Stimulated activated CD4-positive, alpha-beta T cell treated with anti-CD3 and anti-CD28 coated beads, TNF-alpha, amount 100 ng/mL, for 1 hour (primary cell): ENCODE measurements at places on chromosomes 1 and 21.

- no peak for DNase-seq
These were observed 132.7 kb downstream of the CCDC185 start for GRCh38 chr1:223525957-223526356.

DNA sequence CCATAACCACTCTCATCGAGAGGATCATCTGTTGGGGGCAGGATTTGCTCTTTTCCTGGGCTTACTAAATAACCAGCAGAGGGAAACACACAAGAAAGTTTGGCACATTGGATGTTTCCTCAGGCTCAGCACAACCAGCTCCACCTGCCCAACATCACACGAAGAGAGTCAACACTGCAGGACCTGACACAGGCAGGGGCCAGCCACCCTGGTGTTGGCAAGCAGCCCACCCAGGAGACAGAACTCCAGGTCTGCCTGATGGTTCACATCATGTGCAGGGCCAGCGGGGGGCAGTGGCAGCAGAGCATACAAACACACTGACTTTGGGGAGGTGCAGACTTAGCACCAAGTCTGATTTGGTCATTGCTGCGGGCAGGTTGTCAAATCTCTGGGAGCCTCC is 182.3 kb upstream of the GALNT2 start:
- DNase-seq: no peak

DNA sequence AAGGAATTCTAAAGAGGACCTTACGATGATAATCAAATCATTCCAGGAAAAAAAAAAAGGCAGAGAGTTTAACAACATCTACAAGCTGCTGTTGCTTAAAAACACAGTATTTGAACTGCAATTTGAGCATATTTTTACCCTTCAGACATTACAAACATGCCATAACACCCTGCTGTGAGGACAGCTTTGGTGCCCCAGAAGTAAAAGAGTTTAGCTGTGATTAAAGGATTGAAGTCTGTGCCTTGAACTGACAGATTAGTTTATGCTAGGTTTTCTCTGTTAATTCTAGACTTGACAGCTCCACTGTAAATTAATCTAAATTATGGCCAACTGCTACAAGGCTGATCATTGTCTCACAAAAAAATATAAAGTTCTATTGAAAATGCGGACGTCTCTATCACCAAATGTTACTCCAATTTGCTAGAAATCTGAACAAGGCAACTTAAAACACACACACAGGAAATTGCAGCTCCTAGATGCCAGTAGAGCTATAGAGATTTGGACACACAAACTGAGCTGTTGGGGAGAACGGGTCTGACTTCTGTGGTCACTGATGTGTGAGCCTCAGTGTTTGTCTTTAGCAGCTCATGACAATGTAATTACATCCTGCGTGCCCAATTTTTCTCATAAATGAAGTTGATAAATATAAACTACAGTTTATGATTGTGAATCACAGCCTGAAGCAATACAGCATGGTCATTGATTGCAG is 217.9 kb downstream of the NTNG1 start:
- DNase-seq: no peak

DNA sequence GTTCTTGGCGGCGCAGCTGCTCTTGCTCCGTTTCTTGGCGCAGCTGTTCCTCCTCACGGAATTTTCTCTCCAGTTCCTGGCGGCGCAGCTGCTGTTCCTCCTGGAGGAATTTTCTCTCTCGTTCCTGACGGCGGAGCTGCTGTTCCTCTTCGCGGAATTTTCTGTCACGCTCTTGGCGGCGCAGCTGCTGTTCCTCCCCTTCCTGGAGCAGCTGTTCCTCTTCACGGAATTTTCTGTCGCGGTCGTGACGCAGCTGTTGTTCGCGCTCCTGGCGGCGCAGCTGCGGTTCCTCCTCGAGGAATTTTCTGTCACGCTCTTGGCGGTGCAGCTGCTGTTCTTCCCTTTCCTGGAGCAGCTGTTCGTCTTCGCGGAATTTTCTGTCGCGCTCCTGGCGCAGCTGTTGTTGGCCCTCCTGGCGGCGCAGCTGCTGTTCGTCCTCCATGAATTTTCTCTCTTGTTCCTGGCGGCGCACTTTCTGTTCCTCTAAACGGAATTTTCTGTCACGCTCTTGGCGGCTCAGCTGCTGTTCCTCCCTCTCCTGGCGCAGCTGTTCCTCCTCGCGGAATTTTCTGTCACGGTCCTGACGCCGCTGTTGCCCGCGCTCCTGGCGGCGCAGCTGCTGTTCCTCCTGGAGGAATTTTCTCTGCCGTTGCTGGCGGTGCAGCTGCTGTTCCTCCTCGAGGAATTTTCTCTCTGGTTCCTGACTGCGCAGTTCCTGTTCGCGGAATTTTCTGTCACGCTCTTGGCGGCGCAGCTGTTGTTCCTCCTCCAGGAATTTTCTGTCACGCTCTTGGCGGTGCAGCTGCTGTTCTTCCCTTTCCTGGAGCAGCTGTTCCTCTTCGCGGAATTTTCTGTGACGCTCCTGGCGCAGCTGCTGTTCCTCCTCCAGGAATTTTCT is 7.0 kb downstream of the TCHH start:
- no peak for DNase-seq
